NCI-H345 (cell line): ENCODE measurements at places on chromosomes 4 and X.

DNA sequence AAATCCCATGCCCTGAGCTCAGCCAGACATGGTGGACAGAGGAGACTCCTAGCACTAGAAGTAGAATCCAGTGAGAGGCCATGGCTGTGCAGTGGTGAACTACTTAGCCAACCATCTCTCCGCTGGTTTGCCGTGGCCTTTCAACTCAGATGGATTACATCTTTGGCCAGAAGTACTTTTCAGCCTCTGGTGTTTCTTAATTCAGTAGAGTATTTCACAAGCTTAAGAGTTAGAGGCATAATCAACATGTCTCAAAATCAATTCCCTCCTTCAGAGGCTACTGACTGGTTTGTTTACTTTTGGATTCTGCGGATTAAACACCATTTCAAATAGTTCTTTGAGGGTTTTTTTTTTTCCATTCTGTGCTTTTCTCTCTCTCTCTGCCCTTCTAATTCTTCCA lies 91.1 kb upstream of the PGRMC2 start:
- DNase-seq = no peak

GRCh38 chrX:16754019-16754418 lies 32.2 kb upstream of the TXLNG start:
- no peak for DNase-seq

DNA sequence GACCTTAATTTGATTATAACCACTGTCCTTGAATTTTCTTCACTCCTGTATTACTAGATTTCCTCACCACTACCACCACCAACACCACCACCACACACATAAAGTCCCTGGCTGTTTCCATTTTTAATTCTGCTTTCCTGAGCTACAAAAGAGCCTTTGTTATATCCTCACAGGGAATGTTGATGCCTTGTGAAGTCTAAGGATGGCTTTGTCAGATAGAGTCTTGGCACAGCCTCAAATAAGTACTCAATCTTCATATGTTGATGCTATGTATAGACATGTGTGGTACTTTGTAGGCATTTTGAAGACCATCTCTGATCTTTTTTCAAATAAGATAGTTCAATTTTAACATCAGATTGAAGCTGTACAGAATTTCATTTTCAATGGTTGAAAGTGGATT lies 1016.7 kb upstream of the LCORL start:
- no peak for DNase-seq

DNA sequence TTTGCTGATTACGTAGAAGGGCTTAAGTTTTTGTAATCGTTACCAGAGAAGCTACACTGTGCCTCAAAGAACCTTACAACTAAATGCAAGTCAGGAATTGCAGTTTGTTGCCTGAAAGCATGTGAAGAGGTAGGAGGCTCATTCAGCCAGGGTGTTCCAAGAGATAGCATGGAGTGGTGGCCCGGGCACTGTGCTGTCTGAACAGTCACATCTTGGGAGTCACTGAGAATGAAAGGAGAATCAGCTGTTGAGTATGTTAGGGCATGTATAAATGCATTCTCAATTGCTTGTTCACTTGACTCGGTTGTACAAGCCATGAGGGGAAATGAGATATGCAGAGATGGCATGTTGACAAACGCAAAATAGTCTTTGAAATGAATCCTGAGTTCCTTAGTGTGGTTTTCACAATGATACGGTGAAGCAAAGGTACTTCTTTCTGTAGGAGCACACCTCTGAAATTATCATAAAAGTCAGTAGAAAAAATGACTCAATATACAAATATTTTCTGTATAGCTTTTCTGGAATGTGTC lies 161.0 kb downstream of the DCTD start:
- no peak for DNase-seq

DNA sequence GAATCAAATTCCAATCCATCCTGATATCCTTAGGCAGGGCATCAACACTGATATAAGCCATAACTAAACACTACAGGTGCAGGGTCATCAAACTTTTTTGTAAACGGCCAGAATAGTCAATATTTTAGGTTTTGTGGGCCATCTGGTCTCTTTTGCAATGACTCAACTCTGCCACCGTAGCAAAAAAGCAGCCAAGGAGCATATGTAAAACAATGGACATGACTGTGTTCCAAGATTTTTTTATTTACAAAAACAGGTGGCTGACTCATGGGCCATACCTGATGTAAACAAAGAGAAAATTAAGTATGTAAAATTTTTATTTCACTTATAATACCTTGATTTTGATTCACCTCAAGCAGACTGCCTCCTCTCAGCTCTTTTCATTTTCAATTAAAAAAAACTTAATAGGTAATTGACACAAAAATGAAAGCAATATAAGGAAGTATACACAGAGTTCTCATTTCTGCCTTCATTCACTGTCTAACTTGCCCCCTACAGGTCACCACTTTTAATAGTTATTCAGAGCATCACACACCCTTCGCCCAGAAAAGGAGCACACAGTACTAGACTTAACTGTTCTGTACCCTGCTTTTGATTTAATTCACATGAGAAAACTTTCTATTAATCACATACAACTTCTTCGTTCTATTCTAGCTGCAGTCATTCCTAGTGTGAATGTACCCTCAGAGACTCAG lies 35.3 kb upstream of the GPM6B start:
- DNase-seq = no peak

- no peak for DNase-seq
Measured at GRCh38 chr4:78354782-78355181, 196.8 kb upstream of the ANXA3 start.

GRCh38 chr4:3434881-3435685 lies 6.7 kb upstream of the HGFAC start:
- DNase-seq = no peak

DNA sequence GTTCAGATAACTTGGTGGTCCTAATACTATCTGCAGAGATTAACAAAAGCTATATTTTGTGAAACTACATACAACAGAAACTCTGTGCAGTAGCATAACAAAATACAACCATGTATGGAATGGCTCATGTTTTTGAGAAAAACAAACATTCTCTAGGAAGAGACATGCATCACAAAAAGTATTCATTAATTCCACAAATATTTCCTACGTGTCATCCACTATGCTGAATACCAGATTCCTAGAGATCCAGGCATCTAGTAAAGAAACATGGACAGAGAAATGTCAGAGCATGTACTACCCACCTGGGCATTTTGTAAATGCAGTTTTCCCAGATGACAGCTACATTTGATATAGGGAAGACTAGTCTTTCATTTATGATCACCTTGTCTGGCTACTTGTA lies 248.1 kb downstream of the OPHN1 start:
- no peak for DNase-seq

- DNase-seq = no peak
Measured at GRCh38 chrX:64437218-64437617, 42.0 kb upstream of the MTMR8 start.

GRCh38 chrX:129694805-129695204 lies 40.0 kb upstream of the APLN start:
- no peak for DNase-seq
